ENCODE measurements at places on chromosomes 3 and 15.
A peak's percentile ranks its signal among the peaks of the same experiment; 100 is the strongest.

GRCh38 chr15:90519688-90520087 lies 10.0 kb upstream of the CRTC3 start:
- DNase-seq: peak; percentile 57

GRCh38 chr3:118955914-118956556 lies 78.6 kb downstream of the IGSF11 start:
- no peak for DNase-seq

DNA sequence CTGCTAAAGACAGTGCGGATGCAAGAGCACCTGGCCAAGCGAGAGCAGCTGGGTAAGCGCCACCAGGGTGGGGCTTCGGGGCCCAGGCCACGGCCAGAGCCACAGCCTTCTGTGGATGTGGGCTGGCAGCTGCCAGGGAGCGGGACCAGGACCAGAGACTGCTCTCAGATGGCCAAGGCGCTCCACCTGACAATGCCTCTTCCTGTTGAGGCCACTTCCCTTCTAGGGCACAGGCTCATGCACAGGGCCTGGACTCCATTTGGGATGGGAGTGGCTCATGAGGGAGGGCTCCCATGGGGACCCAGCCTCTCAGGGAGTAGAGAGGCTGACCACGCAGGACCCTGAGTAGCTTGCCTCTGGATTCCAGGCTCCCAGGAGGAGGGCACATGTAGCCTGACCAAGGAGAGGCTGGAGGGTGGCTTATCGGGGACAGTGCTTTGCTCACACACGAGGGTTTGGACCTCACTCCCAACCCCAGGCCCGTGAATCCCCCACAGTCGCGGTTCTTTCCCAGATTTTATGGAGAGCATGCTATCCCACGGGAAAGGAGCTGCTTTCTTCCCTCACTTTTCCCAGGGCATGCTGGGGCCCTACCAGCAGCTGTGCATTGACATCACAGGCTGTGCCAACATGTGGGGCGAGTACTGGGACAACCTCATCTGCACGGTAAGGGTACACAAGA lies 25.1 kb downstream of the ACAA1 start:
- no peak for DNase-seq

DNA sequence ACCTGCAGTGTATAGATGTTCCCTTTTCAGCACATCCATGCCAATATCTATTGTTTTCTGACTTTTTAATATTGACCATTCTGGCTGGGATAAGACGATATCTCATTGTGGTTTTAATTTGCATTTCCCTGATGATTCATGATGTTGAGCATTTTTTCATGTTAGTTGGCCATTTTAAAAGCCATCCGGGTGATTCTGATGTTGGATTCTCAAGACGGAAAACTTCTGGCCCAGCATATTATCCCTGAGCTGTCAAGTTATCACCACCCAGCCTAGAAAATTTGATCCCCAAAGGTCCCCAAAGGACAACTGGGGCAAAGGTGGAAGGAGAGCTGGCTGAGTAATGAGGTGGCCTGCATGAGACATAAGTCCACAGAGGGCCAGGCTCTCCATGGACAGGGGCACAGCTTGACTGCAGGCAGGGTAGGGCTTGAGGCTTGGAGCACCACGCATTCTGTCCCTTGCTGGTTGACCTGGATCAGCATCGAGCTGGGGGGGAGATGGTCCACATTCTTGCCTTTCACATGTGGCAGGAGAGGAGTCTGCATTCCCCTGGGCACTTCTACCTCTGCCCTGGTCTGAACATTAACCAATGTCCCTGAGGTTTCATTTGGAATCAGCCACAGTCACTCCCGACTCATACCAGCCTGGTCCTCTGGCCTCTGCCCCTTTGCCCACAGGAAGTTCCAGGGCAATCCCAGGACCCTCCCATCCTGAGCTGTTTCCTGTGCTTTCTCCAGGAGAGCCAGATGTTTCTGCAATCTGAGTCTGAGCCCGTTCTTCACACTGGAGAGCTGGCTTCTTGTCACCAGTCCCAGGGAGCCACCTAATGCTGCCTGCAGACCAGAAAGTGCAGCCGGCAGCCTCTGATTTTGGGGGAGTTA lies 69.2 kb downstream of the ISG20 start:
- DNase-seq: peak; percentile 20

- DNase-seq: no peak
These were observed 201.2 kb downstream of the ADAMTSL3 start for GRCh38 chr15:83854950-83855707.

GRCh38 chr3:59813148-59813538 lies 763.3 kb upstream of the CFAP20DC start:
- no peak for DNase-seq

DNA sequence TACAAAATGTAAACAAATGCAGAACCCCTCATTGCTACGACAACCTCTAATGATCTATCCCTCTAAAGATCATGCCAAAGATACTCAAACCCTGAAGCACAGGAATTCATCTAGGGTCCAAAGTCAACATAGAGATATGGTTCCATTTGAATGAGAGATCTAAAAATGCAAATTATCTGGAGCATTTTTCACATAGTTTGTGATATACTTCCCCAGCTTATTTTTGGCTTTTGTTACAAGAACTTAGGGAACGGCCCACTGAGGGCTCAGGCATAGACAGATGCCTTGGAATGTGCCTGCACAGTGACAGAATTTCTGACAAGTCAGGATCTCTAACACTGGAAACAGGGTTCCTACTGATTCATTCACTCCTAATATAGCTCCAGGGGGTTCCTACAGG lies 258.9 kb upstream of the THBS1 start:
- no peak for DNase-seq

GRCh38 chr3:33664195-33664594 lies 53.9 kb downstream of the CLASP2 start:
- DNase-seq: peak; percentile 95

- peak; percentile 74 for DNase-seq
These were observed 246.5 kb downstream of the TBL1XR1 start for GRCh38 chr3:176950743-176951142.

- no peak for DNase-seq
These were observed 50.1 kb upstream of the GATM start for GRCh38 chr15:45428491-45428890.

GRCh38 chr15:39171944-39172368 lies 408.9 kb upstream of the THBS1 start:
- DNase-seq: peak; percentile 98

DNA sequence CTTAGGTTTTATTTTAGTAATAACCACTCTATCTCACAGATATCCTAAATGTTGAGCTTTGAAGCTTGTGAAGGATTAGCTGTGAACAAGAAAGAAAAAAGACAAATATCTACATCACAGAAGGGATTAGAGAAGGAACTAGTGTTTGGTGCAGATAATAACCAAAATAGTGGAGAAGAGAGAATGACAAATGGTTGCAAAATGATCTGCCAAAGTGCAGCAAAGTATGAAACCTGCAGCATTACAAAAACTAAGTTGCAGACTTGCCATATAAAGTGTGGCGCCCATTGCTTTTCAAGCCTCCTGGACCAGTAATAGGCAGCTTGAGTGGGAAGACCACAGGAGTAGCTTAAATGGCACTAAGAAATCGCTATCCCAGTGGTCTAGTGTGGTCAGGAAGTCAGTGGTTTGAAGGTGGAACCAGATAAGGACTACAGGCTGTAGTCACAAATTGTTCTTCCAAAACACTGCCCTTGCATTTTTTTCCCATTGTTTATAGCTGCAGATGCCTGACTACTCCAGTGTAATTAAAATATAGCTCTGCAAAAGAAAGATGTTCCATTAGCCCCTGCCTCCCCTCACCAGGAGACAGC lies 20.7 kb downstream of the TPM1 start:
- no peak for DNase-seq

GRCh38 chr3:138694287-138695007 lies 85.9 kb downstream of the FAIM start:
- peak; percentile 99 for DNase-seq

DNA sequence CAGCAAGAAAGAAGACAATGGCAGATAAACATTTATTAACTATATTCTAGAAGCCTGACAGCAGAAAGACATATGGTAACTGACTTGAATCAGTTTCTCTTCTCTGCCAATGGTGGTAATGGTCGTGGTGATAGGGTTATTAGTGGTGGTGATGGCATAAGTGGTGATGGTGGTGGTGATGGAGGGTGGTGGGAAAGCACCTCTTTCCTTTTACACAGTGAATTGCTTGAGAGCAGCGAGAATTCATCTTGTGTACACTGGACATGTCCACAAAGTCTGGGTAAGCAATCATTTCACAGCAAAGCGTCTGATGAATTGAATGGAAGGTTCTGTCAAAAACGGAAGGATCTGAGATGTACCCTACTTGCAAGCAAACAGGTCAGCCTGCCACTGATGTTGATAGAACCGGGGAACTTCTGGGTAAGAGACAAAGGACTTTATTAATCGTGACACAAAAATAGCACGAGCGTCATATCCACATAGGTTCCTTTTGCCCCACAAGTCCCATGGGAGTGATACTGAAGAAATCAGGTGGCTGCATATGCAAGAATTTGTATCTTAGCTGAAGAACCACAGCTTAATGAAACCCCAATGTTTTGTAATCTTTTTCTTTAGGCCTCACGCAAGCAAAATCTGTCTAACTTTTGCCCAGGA lies 23.5 kb upstream of the TBC1D5 start:
- no peak for DNase-seq

- peak; percentile 26 for DNase-seq
These were observed 21.2 kb downstream of the PXK start for GRCh38 chr3:58353722-58354553.

GRCh38 chr3:151282921-151283320 lies 4.6 kb upstream of the P2RY14 start:
- DNase-seq: peak; percentile 74

GRCh38 chr15:83971992-83972391 lies 263.6 kb upstream of the GOLGA6L4 start:
- DNase-seq: peak; percentile 65

GRCh38 chr3:63872135-63872924 lies 8.7 kb downstream of the ATXN7 start:
- peak; percentile 87 for DNase-seq

DNA sequence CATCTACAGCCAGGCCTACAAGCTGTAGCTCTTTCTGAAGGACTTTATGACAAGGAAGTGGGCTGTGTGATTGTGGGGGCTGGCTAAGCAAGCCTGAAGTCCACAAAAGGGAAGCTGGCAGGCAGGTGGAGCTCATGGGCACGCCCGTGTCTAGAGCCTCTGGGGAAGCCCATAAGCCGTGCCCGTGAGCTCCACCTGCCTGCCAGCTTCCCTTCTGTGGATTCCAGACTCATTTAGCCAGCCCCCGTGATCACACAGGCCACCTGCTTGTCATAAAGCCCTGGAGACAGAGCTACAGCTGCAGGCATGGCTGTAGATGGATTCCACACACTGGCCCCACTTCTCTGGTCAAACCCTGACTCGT lies 15.2 kb downstream of the EFCC1 start:
- no peak for DNase-seq

DNA sequence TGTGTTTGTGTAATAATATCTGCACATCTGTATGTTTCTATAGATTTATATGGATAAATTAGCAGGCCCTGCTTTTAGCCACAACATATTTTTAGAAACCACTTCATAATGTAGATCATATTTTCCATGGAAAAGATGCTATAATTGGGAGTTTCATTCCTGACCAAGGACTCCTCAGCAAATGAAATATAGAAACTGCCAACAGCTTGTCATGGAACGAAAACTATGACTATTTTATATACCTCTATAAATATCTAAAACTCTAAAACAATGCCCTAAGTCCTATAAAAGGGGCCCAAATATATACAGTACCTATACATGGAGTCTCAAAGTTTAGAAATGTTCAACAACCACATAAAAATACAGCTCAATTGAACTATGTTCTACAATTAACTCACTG lies 27.9 kb downstream of the EID1 start:
- DNase-seq: no peak
